ENCODE measurements at places on chromosomes 12 and 14.

DNA sequence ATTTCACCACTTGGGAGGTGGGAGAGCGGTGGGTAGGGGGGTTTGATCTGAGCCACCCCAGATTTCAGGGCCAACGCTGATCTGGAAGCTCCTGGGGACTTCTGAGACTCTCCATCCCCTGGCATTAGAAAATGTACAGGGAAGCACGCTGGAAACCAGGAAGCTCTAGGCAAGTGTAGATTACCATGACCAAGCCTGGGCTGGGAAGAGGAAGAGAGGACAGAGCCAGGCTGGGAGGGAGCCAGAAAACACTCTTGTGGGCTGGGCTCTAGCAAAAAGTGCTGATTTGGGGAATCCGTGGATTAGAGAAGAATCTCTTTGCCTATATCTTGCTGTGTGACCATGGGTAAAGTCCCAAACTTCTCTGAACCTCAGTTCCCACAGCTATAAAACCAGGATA is 236.7 kb downstream of the BCL11B start:
- DNase-seq, result no peak

- DNase-seq, result no peak
Measured at GRCh38 chr14:51821822-51822221, 38.6 kb upstream of the GNG2 start.

DNA sequence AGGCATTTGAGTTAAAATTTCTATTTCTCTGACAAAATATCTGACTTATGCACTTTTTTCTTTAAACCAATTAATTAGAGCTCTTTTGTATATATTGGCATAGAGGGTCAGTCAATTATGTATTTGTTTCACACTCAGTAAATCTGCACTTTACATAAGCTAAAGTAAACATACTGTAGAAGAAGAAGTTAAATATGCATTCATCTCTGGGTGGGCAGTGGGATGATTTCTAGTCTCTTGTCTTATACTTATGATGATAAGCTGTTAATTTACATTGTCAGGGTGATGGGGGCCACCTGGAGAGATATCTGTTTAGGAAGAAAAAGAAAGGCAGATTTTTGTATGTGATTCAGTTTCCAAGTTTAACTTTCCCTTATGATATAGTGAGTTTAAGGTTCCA is 330.8 kb downstream of the IPO8 start:
- DNase-seq, result no peak

- no peak for DNase-seq
Measured at GRCh38 chr14:64758025-64758521, 53.8 kb downstream of the PLEKHG3 start.

DNA sequence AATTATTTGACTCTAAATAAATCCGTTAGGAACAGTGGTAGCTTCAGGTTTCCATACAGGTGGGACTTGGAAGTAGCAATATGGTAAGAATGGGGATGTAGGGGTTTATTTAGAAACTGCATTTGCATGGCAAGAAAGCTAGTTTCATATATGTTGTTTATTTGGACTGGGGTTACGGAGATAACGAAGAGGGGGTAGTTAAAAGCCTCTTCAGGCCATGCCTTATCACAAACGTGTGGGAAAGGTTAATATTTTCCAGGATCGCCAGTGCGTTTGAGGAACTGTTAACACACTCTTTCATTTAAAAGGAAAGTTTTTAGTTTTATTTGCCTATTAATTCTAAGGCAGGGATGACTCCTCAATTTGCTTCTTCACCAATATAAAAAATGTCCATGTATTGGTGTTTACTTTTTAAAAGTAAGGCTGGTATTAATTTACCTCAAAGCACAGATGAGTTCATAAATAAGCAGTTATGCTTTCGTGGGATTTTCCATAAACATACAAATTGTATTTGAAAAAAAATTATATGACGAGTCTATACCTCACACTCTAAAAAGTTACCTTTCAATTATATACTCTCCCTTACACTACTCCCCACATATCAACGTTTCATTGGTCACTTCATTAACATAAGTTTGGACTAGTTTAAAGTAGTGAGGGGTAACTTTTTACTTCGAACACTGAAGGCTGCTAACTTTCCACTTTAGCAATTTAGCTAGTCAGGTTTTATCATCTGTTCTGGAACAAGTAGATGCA is 814 bp downstream of the RAB2B start:
- DNase-seq, result no peak

- DNase-seq, result no peak
Measured at GRCh38 chr12:82872088-82872487, 185.4 kb downstream of the TMTC2 start.

GRCh38 chr12:62730649-62731048 is 204.3 kb downstream of the PPM1H start:
- no peak for DNase-seq

- DNase-seq, result no peak
Measured at GRCh38 chr14:81137316-81137715, 83.4 kb downstream of the GTF2A1 start.

DNA sequence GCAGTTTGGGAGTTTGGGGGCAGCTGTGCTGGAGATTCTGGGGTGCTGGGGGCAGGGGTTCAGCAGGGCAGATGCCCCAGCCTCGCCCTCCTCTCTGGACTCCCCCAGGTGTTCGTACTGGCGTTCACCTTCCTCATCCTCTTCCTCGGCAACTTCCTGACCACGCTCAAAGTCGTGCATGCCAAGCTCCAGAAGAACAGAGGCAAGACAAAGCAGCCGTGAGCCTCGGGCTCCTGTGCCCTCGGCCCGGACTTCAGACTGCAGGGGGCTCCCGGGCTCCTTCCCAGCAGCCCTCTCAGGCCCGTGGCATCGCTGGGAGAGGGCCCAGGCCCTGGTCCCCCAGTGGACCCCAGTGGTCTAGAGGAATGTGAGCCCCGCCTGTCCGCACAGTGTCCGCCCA is 18.0 kb downstream of the RHOF start:
- DNase-seq, result no peak

DNA sequence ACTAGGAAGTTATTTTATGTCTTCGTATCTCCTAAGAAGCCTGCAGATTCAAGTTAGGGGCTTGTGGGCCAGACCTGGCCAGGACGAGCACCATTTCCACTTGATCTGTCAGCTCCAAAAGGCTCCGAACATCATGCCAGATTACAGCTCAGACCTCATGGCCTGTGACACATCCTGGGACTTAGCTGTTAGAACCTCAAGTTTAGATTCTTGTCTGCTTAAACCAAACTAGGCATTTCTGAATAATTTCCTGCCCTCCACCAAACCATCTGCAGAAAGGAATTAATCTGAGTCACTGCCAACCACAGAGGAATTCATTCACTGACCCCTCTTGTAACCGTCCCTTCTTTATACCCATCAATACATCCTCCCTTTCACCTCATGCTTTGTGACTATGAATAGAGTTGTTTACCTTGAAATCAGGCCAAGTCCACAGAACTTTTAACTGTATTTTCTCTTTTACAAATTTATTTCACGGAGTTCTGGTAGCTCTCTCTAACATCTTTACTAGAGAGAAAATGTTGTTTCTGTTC is 120.3 kb downstream of the FBXL14 start:
- no peak for DNase-seq

DNA sequence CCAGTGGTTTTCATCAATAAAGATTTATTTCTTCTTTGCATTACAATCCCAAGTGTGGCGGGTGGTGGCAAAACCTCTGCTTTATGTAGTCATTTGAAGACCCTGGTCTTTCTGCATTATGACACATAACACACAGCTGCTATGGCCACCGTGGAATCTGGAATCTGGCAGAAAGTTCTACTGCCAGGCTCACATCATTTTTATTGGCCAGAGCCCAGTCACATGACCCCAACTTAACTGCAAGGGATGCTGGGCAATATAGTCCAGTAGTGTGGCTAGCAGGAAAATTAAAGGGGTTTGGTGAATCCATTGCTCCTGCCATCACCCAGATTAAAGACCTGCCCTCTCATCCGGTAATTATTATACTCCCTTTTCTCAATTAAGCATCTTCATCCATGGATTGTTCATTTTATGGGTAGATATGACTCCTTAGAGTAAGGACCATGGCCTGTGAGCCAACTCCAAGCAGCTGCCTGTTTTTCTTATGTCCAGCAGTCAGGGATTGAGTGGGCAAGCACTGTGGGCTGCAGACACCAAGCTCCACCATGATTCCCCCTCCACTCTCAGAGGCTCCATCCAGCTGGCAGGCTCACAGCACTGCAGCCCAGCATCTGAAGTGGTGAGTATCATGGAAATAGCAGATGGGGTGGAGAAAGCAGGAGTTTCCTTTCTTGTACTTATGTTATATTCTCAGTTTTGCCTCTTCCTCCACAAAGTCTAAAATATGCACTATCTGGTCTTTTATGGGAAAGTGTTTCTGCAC is 1030.7 kb downstream of the AACS start:
- DNase-seq, result no peak

DNA sequence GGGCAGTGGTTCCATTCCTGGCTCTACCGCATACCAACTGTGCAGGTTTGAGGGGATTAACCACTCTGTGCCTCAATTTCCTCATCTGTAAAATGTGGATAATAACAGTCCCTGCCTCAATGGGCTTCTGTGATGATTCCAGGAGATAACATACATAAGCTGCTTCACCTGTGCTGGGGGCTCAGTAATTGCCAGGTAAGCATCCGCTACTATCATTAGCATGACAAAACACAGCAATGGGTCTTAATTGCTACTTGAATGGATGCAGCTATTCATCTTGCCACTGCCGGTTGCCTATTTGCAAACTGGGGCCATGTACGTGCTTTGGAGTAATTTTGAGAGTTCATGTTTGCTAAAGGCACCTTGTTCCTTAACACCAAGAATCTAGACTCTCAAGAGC is 132.6 kb downstream of the TMEM132D start:
- no peak for DNase-seq

DNA sequence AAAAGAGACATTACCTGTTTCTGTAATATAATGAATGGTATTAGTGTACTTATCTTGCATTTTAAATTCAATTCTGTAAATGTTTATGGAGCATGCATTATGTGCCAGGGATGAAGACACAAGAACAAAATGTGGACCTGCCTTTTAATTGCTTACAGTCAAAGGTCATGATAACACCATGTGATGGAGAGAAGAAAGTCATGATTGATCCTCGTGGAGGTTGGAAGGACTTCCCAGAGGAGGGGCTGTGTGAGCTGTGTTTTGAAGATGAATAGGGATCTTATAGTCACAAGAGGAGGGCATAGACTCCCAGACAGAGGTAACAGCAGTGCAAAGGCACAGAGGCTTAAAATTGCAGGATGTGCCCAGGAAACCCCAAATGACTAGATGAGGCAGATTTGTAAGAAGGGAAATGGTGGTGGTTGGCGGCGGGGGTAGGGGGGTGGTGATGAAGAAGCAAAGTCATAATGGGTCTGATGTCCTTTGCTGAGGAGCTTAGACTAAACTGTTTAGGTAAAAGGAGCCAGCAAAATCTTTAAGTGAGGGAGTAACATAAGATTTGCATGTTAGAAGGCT is 151.5 kb downstream of the PRKCH start:
- peak; percentile 53 for DNase-seq

GRCh38 chr14:22819151-22819988 is 4.1 kb upstream of the SLC7A7 start:
- no peak for DNase-seq

DNA sequence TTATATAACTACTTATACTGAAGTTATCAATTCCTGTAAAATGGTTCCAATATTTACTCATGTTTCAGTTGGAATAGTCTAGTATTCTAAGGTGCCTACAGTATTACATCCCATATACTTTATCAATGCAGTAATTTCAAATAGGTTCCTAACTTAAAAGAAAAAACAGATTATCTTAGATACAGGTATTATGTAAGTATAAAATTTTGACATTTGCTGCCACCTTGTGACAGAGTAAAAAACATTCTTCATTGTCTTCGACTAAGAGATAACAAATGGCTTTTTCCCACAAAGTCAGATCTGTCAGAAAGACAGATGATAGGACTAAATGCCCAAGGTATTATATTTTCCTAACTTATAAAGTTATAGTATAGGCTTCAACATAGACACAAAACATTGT is 78.7 kb downstream of the TXNDC16 start:
- no peak for DNase-seq

GRCh38 chr12:120249266-120249874 is 16.2 kb downstream of the PXN start:
- no peak for DNase-seq

DNA sequence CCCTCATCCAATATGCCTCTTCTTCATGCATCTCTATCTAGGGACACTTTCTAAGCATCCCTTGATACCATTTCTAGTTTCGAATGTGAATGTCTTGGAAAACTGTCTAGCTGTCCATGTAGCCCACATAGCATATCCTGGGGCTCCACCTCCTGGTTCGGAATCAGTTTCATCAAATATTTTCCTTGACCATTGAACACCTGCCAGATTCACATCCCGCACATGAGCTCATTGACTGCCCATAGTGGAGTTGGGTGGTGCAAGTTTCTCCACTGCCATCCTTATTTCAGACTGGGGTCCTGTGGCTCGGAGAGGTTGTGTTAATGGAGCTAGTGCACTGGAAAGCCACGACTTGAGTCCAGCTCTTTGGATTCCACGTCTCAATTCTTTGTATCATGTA is 58.6 kb upstream of the TMEM263 start:
- no peak for DNase-seq

DNA sequence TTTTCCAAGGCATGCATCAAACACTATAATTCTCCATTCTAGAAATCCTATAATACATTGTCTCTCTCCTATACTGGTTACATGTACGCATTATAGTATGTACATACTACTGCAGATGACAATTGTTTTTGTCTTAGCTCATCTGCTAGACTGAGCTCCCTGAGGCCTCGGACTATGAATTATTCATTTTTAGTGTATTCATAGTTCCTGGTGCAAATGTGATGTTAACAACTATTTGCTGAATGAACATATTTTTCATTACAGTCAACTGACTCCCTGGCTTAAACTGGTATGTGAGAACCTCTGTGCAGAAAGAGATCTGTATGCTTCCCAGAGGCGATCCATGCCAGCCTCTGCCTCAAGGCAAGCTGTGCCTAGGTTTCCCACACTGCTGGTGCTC is 91.8 kb upstream of the PARP11 start:
- no peak for DNase-seq

- no peak for DNase-seq
Measured at GRCh38 chr12:94386422-94386821, 73.2 kb downstream of the CEP83 start.

DNA sequence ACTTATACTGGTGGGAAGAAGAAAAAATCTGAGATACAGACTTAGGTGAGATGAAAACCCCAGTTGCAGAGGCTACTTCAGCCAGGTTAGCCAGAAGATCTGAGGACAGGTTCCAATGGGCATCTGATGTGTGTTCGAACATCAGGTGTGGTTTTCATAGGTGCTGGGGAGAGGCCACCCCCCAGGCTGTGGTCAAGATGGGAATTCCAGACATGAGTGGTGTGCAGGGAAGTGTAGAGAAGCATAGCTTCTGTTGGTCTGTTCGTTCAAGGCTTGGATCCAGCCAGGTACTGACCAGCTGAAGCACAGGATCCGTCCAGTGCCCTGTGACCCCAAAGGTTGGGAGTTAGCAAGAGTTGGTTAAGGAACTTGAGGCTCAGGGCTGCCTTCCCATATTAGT is 85.5 kb downstream of the SSPN start:
- no peak for DNase-seq

- DNase-seq, result no peak
Measured at GRCh38 chr12:79692860-79693577, 2.3 kb upstream of the PAWR start.

DNA sequence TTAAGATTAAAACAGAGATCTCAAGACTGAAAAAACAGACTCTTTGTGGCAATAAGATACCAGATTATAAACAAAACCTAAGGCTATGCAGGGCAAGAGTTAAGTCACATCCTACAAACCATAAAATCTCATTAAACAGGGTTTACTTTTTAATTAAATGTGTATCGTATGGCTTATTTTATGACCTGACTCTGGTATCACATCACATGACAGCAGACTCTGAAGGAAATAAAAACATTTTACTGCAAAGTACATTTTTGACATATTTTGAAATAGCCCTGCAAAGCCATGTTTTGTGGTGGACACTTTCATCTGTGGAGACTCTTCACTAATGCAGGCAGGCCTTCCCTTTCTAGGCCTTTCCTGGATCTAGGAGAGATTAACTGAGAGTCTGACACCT is 327.6 kb upstream of the CLEC14A start:
- DNase-seq, result no peak
